Kidney epithelial cell (primary cell): ENCODE measurements at places on chromosomes 1 and 21. TPM values are rescaled to one million over a fixed set of nuclear protein-coding genes. Genes with fewer than 3 reads are reported as not detected.

GRCh38 chr1:173303984-173304383 is 96.9 kb upstream of the TNFSF4 start:
- DNase-seq, result no peak

DNA sequence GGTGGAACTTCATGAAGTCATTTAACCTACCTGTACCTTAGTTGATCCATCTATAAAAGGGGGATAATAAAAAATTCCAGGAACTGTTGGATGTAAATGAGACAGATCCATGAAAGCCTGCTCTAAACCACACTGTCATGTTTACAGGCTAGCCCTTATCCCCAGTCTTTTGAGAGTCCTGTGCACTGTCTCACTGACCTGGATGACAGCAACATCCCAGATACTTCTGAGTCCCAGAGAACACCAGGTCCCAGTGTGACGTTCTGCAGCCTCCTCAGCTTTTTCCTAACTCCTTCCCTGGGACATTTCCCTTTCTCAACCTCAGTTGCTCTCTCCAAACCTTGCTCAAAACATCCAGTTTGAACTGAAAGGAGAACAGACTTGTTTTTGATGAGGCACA is 165.4 kb upstream of the C8B start:
- no peak for DNase-seq

- DNase-seq, result no peak
Measured at GRCh38 chr1:145985502-145986439, 10.6 kb downstream of the TXNIP start.

- no peak for DNase-seq
Measured at GRCh38 chr1:243465081-243465480, 209.2 kb downstream of the SDCCAG8 start.

Gene EVI5
- total RNA-seq, result 16.8 and 17.4 TPM in 2 replicates

Gene MYCL
- total RNA-seq, result 6.5 and 8.2 TPM in 2 replicates

Gene ADAMTS5
- 16.3 and 17.3 TPM in 2 replicates for total RNA-seq

- no peak for DNase-seq
Measured at GRCh38 chr21:42189860-42190485, 29.0 kb upstream of the ABCG1 start.

- DNase-seq, result no peak
Measured at GRCh38 chr1:34833711-34834110, 25.8 kb downstream of the SMIM12 start.

- DNase-seq, result no peak
Measured at GRCh38 chr1:244876228-244876910, 12.0 kb upstream of the HNRNPU start.

- peak; percentile 53 for DNase-seq
Measured at GRCh38 chr1:42922687-42923366, 35.8 kb downstream of the SLC2A1 start.

GRCh38 chr21:39669976-39670661 is 57.4 kb downstream of the B3GALT5 start:
- no peak for DNase-seq

DNA sequence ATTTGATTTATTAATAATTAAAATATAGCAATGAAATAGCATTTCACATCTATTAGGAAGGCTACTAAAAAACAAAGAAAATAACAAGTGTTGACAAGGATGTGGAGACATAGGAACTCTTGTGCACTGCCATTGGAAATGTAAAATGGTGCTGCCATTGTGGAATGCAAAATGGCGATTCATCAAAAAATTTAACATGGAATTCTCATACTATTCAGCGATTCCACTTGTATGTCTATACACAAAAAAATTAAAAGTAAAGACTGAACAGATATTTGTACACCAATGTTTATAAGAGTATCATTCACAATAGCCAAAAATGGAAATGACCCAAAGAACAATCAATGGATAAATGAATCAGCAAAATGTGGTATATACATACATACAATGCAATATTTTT is 101.3 kb upstream of the S1PR1 start:
- no peak for DNase-seq

Gene DIO1
- total RNA-seq, result not detected in 2 replicates

Gene SRM
- 75.0 and 75.4 TPM in 2 replicates for total RNA-seq
